Hematopoietic multipotent progenitor cell treated with erythropoietin and hydrocortisone succinate and interleukin-3 and kit ligand, for 8 days (in vitro differentiated cells): ENCODE measurements at places on chromosomes 6 and 20.

DNA sequence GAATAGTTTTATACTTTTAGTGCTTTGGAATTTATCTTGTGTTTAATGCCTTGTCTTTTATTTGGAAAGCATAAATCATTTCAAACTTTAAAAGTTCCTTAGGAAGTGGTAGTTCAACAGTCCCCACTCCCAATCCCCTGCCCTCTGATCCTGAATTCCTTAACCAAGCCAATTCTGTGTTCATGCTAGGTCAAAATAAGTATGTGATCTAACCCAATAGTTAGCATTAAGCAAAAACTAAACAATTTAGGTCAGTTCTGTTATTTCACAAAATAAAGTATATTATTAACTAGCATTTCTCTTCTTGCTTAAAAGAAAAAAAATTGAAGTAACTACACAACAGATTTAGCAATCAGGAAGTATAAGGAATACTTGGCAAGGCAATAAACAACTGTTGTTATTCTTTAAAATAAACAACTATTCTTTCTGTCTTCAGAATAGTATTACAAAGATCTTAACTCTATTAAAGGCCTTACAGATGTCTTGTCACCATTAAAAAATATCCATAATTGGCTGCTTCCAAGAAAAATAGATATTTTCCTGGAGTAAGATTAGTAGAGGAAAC, 37.0 kb downstream of the AKIRIN2 start:
- no peak for DNase-seq

DNA sequence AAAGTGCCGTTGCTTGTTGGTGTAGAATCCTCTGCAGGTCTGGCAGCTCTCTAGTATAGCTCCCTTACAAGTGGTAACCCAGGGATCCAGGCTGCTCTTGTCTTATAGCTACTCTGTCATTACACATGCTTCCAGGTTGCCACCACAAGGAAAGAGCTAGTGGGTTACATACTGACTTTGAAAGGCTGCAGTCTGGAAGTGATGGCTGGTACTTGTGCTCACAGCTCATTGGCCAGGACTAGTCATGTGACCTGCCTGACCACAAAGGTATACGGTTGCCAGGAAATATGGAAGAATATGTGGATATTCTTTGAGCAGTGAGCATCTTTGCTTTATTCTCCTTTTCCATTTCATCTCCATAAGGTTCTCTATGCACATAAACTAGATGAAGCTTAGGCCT, 46.0 kb downstream of the RREB1 start:
- peak; percentile 40 for DNase-seq

- no peak for DNase-seq
Measured at GRCh38 chr20:49863666-49864065, 51.0 kb downstream of the SLC9A8 start.

DNA sequence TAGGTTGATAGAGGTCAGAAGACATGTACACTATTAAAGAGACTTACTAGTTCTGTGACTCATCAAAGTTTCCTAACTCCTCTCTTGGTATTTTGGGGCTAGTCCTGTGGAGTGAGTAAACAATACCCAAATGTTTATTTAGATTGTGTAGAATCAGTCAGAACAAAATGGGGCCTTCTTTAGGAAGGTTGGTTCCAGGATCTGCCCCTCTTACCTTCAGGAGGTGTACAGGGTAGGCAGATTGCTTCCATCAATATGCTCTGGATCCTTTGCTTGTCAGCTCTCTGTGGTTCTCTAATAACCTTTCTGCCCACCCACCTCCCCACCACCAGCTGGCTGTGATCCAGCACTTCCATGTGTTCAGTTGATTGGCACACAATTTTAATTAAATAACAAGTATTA, 107.0 kb downstream of the POPDC3 start:
- no peak for DNase-seq

DNA sequence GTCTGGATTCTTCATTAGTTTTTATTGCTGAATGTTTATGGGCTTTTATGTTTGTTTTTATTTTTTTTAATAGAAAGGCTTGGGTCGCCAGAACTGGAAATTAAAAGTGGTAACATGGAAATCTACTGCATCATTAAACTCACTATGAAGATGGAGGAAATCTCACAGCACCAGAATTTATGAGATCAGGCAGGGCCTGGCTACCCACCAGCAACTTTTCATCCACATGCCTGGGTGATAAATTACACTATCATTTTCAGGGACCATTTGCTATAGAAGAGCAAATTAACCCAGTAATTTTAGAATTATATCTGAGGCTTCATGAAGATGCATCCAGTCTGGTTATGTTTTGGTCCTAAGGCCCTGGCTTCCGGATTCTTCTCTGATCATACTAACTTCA, 57.8 kb upstream of the PLCB4 start:
- DNase-seq = no peak

GRCh38 chr6:160973311-160974250, 18.0 kb upstream of the MAP3K4 start:
- no peak for DNase-seq

GRCh38 chr6:82693094-82693493, 329.5 kb downstream of the TPBG start:
- no peak for DNase-seq

- DNase-seq = no peak
Measured at GRCh38 chr6:166485651-166486535, 100.6 kb downstream of the RAMACL start.

- no peak for DNase-seq
Measured at GRCh38 chr6:111604259-111605099, 1.2 kb downstream of the TRAF3IP2 start.

- no peak for DNase-seq
Measured at GRCh38 chr6:112439432-112439831, 92.3 kb downstream of the RFPL4B start.

DNA sequence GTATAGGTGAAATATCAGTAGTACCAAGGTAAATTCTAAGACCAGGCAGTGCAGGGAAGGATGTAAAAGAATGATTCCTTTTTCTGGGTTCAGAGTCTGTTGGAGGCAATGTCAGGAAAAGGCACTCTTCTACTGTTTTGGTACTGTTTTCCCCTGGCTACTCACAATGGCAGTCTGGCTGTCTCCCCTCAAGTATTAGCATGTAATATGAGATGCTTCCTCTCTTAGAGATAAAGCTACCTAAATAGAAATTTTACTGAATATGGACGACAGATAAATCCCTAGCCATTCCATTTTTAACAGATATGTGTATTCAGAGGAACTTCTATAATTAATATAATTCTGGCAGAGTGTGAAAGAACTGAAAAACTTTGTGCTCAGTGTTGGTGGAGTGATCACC, 3.5 kb downstream of the RNF8 start:
- no peak for DNase-seq
